ENCODE measurements at places on chromosomes 12 and 14.

DNA sequence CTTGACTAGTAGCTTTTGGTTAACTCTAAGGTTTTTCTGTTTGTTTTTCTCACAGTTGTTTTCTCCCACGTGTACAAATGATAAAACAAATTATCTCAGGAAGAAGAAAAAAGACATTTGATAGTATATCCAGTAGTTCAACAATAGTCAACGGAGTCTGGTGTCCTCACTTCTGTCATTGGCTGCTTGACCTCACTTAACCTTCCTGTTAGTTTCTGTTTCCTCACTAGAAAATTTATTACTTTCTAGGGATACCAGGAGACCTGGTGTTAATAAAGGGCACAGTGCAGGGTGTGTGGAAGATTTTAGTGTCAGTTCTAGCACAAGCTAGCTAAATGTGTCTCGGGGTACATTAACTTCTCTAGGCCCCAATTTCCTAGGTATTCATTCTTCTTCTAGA lies 116.0 kb downstream of the PRKCH start:
- no peak for DNase-seq

- no peak for DNase-seq
Measured at GRCh38 chr12:111099186-111099585, 178.8 kb upstream of the MYL2 start.

DNA sequence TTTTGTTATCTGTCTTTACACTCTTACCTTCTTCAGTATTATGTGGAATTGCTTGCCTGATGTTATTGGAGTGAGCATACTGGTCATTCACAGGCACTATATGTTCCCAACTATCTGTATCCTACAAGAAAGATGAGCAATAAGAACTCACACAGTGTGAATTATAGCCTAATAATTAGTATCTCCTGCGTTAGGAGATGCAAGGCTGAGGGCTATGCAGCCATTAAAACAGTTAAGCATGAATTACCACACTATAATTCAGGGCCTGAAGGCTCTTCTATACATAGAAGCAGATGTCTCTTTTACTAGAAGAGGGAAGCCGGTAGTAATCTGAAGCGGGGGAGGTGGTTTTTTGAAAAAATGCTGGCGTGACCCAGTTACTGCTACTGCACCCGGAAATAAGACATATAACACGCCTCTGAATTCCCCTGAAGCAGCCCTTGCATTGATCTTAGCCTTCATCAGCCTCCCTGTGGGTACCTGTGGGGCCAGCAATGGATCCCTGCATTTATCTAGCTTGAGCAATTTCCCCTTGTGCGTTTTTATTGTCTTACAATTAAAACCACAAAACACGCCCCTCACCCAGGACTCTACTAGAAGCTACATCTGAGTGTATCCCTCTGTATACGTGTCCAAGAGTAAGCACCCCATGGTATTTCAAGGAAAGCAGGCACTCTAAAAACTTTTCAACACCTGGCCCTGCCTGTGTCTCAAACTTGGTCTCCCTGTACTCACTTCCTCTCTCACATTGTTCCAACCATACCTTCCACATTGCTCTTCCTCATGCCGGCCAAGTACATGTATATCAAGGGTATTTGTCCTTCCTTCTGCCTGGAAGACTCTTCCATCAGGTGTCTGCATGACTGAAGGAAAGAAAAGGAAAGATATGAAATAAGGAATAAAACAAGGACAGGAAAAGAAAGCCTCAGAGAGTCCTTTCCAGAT lies 210.9 kb upstream of the ARID2 start:
- no peak for DNase-seq

DNA sequence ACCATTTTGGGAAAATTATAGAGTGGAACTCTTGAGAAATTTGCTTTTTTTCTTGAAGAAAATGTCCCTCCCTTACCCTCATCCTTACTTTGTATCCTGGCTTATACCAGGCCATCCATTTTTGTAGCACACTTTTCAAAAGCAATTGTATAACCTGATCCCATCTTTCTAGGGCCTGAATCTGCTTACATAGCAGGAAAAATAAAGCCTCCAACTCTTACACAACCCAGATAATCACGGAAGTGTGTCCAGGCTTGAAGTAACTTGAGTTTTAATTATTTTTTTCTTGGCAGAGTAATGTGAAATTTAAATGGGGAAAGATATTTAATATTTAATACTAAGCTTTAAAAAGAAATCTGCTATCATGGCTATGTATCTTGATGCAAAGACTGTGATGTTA lies 23.0 kb downstream of the SERPINA3 start:
- no peak for DNase-seq

GRCh38 chr12:122558745-122559641 lies 31.9 kb downstream of the KNTC1 start:
- DNase-seq: no peak

GRCh38 chr12:1161197-1161596 lies 170.2 kb downstream of the ERC1 start:
- DNase-seq: no peak

GRCh38 chr12:3236345-3237187 lies 159.4 kb downstream of the TSPAN9 start:
- DNase-seq: no peak

DNA sequence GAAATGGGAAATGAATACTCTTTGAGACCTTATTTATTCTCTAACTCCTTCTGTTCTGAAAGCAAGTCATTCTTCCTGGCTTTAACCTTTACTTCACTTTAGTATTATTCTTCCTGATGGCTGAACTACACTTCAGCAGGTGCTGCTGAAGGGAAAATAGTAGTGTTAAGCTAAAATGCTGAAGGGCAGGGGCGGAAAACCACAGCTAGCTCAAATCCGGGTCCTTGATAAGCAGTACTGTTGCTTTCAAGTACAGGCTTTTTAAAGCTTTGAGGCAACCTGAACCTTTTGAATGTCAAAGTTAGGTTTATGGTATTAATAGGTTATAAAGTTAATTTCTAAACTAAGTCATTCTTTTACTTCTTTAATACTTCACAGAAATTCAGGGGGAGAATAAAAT lies 10.7 kb downstream of the CCDC196 start:
- DNase-seq: no peak

DNA sequence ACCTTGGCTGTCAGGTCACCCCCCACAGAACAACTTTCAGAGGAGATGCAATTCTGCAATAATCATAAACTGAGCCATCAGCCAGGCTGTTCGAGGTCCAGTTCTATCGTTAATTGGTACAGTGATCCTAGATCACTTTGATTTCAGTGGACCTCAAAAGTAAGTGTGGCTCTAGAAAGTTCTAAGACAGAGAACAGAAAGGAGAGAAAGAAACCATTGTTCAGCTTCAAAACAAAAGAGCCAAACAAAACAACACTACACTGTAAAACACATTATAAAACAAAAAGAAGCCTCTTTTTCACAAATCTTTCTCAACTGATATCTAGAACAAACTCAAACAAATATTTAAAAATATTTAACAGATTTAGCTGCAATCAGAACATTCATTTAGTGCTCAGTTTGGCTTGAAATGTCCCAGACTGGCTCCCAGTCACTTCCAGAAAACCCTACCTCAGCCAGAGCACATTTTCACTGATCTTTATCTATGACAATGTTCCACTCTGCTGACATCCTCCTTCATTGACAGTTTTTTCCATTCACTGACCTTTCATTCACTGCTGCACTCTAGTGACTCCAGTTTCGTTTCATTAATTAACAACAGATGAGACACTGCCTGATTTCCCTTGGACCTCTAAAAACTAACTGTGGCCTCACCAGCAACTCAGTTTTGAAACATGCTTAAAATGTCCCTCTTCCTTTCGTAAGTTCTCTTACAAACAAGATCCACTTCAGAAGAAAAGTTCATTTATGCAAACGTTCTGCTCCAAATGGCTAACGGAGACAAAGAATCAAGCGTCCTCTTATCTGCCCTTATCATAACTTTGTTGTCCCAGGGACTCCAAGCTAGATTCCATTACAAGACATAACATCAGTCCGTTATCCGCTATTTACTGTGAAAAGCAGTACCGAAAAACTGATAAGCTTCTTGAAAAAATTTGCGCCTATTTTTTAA lies 56.8 kb downstream of the DUSP16 start:
- no peak for DNase-seq

- no peak for DNase-seq
Measured at GRCh38 chr12:69066492-69067373, 133.8 kb upstream of the CPM start.

DNA sequence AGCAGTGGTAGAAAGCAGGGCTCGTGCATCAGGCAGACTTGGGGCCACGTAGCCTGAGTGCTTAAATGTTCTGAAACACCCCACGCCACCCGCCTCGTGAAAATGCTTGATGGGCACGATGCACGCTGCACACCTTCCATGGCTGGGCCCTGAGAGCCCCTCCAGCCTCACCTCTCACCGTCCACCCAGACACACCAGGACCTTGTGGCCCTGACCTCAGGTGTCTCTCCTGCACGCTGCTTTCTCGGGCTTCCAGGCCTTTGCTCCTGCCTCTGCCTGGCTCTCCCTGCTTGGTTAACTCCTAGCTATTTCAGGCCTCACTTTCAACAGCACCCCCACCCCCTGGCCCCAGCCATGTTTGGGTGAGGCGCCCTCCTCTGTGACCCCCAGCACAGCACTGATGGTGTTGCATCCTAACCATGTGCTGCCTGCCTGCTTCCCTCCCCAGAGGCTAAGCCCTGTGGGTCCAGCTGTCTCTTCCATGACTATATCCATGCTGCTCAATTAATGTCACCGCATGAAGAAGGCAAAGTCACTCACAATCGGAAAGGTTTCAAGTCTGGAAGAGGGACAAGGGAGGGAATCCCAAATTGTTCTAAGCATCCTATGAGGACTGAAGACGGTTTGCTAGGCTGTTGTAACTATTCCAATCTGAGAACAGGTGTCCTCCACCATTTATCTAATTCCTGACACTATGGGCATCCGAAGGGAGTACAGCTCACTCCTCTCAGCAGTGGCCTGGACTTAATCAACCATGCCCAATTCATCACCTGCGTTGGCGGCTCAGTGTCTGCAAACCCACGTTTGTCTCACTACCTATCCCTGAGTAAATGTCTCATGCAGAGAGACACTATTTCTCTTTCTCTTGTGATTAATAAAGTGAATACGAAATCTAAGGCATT lies 82.2 kb downstream of the CCDC88C start:
- no peak for DNase-seq
